ENCODE measurements at places on chromosomes 7 and 10.
A peak's percentile ranks its signal among the peaks of the same experiment; 100 is the strongest.

GRCh38 chr7:79872176-79872575, 262.5 kb upstream of the GNAI1 start:
- no peak for DNase-seq

- DNase-seq, result no peak
These were observed 263.0 kb upstream of the ZWINT start for GRCh38 chr10:56624082-56624481.

GRCh38 chr7:32587411-32587948, 92.2 kb downstream of the AVL9 start:
- DNase-seq, result peak; percentile 46

DNA sequence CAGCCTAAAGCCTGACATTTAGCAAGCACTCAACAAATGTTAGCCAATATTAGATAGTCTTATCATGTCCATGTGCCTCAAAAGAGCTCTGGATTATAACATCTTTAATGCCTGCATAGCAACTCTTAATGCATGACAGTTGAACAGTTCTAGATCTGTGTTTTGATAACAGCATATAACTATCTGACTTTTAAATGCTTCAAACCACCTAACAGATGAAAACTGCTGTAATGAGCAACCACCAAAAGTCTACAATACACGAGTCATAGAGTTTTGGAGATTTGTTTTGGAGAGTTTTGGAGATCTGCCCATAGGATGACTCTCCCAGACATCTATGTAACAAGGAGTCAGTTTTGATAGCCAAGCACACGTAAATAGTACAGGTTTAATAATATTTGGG, 227.3 kb downstream of the TWIST1 start:
- DNase-seq, result no peak

- peak; percentile 19 for DNase-seq
These were observed 32.7 kb downstream of the PRKAG2 start for GRCh38 chr7:151844071-151844824.

DNA sequence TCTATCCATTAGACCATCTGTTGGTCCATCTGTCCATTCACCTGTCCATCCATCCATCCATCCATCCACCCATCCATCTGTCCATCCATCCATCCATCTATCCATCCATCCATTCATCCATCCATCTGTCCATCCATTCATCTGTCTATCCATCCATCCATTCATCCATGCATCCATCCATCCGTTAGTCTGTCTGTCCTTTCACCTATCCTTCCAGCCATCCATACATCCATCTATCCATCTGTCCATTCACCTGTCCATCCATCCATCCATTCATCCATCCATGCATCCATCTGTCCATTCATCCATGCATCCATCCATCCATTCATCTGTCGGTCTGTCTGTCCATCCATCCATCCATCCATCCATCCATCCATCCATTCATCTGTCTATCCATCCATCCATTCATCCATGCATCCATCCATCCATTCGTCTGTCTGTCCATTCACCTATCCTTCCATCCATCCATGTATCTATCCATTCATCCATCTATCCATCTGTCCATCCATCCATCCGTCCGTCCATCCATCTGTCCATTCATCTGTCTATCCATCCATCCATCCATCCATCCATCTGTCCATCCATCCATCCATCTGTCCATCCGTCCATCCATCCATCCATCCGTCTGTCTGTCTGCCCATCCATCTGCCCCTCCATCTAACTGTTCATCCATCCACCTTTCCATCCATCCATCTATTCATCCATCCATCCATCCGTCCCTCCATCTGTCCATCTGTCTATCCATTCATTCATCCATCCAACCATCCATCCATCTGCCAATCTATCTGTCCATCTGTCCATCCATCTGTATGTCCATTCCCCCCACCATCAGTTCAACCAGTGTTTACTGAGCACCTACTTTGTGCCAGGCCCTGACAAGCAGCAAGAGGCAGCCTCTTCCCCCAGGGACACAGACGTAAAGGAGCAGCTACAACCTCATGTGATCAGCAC, 4.8 kb upstream of the LFNG start:
- no peak for DNase-seq

GRCh38 chr7:4739528-4739992, 35.9 kb upstream of the AP5Z1 start:
- no peak for DNase-seq

DNA sequence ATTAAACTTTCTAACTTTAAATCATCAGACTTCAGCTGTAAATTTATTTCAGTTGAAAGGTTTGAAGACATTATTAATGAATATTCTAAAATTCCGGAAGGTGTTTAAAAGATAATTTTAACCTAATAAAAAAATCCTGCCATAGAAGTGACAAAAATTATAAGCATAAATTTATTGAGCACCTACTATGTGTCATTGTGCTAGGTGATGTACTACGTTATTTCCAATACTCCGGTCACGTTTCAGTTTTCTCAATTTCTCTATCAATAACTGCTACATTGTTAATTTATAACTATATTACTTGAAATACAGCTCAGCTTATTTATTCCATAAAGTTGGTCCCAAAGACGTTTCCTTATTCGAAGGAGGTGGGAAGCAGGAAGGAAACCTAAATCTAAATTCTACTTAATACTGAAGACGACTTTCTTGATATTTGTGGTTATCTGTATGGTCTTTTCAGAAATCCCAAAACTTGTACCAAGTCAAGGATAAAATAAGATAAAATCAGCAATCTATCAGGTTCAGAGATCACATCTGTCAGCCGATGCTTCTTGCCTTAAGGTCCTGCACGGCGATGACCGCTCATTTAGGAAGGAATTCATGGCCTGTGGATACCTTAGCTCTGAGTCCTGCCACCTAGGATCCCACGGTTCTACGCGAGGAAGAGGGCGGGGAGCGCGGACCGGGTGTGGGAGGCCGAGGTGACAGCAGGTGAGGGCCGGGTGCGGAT, 1.2 kb upstream of the ZEB1 start:
- no peak for DNase-seq

GRCh38 chr7:48548667-48549066, 375.7 kb upstream of the CDC14C start:
- DNase-seq, result no peak

DNA sequence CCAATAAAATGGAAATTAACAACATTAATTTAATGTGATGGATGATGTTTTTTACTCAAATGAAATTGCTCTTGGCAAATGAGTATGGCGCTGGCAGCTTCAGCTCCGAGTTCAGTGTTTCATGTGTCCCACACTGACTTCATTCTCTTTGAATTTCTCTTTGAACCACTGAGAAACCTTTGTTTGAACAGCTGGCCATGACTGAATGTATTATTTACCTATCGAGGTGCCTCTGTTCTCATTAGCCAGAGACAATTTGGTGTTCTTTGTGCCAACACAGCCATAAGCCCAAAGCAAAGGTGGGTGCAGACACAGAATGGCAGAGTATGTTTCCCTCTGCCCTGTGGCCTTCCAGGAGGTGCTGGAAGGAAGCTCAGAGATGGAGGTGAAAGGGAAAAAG, 42.1 kb downstream of the TMEM178B start:
- DNase-seq, result no peak

- DNase-seq, result no peak
These were observed 553 bp downstream of the VDAC2 start for GRCh38 chr10:75211007-75211691.

GRCh38 chr7:2005786-2006185, 227.0 kb downstream of the MAD1L1 start:
- no peak for DNase-seq

DNA sequence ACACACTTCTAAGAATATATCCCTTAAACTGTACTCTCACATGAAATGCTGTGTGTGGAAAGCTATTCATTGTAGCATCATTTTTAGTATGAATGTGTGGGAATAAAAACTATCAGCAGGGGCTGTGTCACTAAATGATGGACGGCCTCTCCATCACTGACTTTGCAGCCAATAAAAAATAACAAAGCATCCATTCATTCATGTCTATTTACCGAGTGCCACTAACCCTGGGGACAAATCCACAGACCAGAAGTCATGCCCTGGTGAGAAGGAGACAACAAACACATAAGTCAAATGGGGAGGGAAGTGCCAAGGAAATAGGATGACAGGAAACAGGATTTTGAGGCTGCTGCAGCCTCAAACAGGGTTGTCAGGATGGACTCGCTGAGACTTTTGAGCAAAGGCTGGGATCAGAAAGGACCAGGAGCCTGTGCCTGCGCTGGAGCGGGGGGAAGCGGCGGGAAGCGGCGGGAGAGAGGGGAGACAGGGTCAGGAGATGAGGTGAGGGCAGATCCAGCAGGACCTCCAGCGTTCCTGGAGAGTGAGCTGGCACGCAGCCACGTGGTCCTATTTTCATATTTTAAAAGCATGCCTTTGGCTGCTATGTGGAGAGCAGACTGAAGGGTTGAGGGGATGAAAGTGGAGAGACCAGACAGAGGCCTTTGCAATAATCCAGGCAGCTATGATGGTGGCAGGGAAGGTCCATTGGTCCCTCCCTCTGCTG, 2.2 kb upstream of the NOM1 start:
- peak; percentile 28 for DNase-seq

Measured in COLO829 (cell line).